Cardiac muscle cell (in vitro differentiated cells and primary cell): ENCODE measurements at places on chromosomes 4 and X.

DNA sequence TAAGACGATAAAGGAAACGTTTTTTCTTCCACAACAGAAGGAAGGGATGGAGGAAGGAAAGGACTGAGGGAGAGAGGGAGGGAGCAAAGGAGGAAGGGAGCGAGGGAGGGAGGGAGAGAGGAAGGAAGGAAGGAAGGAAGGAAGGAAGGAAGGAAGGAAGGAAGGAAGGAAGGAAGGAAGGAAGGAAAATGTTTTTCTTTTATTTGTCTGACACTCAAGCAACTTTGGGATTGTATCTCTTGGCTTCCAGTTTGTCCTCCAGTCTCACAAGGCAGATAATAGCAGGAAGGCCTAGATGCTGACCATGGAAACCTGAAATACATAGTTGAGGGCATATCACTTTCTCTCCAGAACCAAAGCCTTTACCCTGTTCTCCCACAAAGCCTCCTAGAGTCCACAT is 226.7 kb downstream of the ZNF674 start:
- no peak for DNase-seq

DNA sequence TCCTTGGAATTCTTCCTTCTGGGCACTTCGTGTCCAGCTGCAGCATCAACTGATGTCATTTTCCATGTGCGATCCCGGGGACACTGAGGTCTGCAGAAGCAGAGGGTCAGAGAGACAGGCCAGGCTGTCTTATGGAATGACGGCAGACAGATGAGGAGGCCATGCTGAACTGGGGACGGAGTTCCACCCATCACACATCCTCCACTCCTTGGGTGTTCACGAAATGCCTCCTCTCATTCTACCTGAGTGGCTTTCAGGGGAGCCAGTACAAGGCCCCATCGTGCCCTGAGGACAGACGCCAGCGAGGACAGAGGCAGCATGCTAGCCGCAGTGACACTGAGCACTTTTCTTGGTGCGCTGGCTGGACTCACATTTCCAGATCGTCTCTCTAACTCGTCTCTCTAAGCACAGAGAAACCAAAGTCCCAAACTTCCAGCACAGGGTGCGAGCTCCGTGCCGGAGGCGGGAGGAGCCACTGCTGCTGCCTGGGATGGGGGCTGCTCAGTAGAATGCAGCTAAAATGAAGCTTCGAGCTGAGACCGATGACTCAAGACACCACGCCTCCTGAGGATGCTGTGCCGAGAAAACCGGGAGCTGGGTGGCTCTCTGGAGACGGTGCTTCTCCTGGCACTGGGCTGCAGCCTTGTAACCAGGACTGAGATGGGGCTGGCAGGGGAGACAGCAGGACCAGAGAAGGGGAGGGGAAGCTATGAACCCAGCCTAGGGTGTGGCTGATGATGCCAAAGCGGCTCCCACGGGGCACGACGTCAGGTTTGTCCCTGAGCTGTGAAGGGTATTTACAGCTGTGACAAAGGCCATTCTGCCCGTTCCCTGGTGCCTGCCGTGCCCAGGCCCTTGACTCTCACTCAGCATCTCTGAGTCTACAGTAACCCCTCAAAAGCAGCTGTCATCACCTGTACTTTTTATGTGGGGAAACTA is 8.2 kb downstream of the ABLIM2 start:
- DNase-seq, result no peak

- DNase-seq, result peak; percentile 46
Observed at GRCh38 chr4:47383829-47384427, 79.6 kb downstream of the COMMD8 start.

- DNase-seq, result no peak
Observed at GRCh38 chr4:155828628-155829027, 37.4 kb downstream of the ASIC5 start.

GRCh38 chr4:167890226-167890625 is 202.1 kb upstream of the ANXA10 start:
- DNase-seq, result no peak

DNA sequence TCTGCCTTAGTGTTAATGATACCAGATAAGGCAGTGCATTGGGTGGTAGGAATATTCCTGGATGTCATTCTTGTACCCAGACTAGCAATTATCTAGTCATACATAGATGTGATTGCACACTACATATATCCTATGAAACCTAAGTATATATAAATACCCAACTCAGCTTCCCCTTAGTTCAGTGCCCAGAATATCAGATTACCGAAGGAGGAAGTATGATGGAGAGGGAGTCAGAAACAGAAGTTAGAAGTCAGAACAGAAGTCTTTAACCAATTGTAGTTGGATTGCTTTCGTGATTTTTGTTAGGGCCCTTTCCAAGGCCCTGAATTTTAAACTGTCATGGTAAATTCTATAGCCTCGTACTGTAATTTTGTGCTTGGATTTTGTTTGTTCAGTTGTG is 42.9 kb downstream of the MOB1B start:
- DNase-seq, result no peak

DNA sequence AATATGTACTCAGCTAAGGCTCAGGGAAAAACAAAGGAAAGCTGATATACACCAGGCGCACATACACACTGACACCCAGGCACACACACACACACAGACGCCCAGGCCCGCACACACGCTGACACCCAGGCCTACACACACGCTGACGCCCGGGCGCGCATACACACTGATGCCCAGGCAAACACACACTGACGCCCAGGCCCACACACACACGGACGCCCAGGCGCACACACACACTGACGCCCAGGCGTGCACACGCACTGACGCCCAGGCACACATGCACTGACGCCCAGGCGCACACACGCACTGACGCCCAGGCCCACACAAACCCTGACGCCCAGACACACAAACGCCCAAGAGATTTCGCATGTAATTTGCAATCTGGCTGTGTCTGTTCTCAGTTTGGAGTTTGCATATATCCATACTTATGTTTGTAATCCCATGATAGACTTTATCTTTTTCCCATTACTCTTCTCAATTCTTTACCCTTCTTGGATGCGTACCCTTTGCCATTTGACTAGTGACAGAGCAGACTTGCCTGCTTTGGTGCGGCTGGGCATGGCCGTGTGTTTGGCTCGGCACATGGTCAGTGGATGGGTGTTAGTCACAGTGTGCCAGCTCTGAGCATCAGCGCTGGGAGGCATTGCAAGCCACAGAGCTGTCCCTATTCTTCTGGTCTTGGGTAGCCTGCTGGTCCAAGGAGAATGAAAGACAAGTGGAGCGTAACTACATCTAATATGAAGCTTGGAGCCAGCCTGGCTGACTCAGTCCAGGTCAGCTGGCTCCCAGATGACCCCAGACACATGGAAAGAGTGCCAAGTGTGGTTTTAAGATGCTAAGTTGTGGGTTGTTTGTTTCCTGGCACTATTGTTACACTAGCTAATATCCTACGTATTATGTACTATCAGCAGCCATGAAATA is 632.4 kb upstream of the ZFP42 start:
- no peak for DNase-seq
